ENCODE measurements at places on chromosomes 12 and 14.

DNA sequence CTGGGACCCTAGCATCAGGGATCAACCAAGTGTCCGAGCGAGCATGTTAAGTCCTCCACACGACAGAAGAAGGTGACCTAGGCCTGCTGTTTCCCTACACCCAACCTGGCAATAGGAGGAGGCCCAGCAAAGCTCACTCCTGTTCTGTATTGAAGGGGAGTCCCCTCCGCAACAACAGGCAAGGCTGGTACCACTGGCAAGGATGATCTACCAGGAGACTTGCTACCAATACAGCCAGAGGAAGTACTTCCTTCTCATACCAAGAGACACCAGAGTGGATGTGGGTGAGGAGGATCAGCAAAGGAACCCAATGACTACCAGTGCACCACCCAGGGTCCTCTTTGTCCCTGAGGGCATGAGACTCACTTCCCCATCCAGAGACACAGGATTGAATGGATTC lies 4.9 kb downstream of the KLRC1 start:
- DNase-seq = no peak

- DNase-seq = no peak
Observed at GRCh38 chr12:128536810-128537209, 269.8 kb downstream of the TMEM132C start.

DNA sequence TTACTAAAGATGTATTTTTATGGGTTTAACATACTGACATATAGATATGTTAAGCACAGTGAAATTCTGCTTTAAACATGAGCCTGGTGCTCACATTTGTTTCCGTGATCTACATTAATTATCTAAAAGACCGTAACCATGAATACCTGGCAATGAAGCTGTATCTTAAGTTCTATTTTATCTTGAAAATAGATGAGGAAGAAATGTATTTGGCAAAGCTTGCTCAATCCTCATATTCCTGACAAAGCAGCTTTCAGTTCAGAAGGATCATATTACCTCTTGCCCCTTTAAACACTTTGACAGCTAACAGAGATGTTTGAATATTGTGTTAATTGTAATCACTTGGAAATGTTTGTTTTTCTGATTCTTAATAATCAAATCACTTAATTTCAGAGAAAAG lies 9.8 kb downstream of the EPYC start:
- no peak for DNase-seq

- DNase-seq = no peak
Observed at GRCh38 chr12:79925492-79925891, 9.4 kb downstream of the PPP1R12A start.

GRCh38 chr14:99729991-99730875 lies 46.1 kb downstream of the CYP46A1 start:
- DNase-seq = peak; percentile 63

DNA sequence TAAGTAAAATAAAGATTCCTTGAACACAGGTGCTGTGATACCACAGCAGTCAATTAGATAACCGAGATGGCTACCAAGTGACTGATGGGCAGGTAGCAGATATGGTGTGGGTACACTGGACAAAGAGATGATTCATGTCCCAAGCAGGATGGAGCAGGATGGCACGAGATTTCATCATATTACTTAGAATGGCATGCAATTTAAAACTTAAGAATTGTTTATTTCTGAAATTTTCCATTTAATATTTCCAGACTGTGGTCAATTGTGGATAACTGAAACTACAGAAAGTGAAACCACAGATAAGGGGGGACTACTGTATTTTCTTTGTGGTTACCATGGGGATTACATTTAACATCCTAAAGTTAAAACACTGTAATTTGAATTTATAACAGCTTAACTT lies 7.5 kb upstream of the ZFP36L1 start:
- peak; percentile 4 for DNase-seq

- DNase-seq = no peak
Observed at GRCh38 chr12:112179341-112179740, 54.0 kb downstream of the TRAFD1 start.

DNA sequence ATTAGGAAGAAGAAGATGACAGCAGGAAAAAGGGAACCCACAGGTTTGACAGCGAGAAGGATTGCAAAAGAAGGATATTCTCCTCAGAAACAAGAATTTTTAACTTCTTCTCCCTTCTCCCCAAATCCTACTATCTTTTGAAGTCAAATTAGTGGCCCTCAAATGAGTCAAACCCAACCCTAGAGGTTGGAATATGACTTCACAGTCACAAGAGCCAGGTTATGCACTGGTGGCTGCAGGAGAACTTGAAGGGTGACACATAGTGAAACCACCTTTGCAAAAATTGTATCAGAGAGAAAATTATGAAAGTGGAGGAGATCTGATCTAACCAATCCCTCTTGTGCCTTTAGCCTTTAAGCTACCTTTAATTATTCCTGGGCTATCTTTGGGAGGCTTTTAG lies 386.2 kb upstream of the CCDC196 start:
- DNase-seq = no peak

GRCh38 chr12:75478116-75478794 lies 2.3 kb upstream of the GLIPR1 start:
- DNase-seq = peak; percentile 64

DNA sequence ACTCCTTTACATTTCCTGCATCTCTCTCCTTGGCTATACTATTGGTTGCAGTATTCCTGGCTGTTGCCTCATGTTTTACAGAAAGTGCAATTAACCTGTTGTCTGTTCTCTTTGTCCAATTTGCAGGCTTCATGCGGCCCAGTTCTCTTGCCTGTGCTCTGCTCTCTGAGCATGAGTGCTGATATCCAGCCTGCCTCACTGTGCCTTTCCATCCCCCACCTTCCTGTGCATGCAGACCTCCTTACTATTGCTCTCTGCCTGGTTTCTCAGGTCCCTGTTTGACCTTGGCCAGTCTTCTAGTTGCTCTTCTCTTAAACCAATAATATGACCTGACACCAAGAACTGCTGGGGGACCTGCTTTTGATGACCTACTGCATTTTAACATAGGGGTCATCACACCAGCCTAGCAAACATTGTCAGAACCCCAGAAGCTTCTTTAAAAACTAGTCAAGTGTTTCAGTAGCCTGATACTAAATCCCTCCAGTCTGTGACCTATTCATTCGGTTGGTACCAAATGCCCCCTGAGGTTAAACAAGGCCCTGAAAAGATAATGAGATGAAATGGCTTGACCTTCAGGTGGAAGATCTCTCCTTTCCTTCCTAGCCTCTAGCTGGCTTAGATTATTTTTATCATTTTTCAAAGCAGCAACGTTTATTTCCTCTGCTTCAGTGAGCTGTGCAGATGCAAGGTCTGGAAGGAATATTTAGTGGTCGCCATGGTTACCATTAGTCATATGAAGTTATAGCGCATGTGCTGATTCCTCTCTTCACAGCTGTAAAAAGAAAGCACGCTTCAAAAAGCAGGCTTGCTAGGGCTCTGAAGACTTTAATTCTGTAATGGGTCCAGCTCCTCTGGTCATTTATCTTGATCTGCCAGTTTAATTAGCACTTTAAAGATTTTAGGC lies 216.5 kb downstream of the PHLDA1 start:
- DNase-seq = no peak

- DNase-seq = no peak
Observed at GRCh38 chr12:67891596-67891995, 97.7 kb upstream of the IFNG-AS1 start.

GRCh38 chr12:91182636-91183455 lies at the start of gene DCN:
DCN (minus strand) TSS chr12:91182817; CDS start chr12:91178552, 4,265 bp downstream.
- no peak for DNase-seq

DNA sequence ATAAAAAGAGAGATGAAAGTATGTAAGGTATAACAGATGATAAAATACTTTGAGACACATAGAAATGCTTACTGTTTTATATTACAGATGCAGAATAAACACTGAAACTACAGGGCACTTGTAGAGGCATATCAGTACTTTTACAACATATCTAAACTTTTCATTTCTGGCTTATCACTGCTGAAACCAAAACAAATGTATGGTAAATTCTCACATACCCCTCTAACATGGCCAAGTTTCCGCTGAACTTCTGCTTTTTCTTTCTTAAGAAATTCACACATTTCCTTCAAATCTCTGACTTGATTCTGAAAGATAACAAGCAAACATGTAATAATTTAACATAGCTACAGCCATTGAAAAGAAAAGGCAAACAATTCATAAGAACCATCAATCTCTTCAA lies 33.3 kb upstream of the C12orf50 start:
- DNase-seq = no peak
